HCT116 (cell line): ENCODE measurements at places on chromosomes 4 and X. TPM values are rescaled to one million over a fixed set of nuclear protein-coding genes. Genes with fewer than 3 reads are reported as not detected.

ABLIM2 gene
- total RNA-seq, result 6.1 TPM

DNA sequence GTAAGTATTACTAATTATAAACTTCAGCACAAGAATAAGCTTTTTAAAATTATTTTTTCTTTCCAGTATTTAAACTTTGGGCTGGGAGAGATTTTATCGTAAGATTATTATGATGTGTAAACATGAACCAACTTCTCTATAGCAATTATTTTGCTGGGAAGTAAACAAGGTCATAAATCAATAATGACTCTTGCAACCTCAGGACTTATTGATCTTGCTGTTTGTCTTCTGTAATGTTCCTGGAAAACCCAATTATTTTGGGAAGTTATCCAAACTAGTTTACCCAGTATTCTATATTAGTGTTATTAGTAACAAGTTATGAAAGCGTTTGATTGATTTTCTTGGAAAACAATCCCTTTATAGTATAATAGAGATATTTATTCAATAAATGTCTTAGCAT, 174.9 kb downstream of the PPP1R2C start:
- H3K27me3 ChIP-seq, result no peaks in the 10 kb centered on the region

KLHL13 gene
- 4.2 TPM for total RNA-seq

GRCh38 chr4:151717909-151718628, 42.7 kb downstream of the GATB start:
- no peaks in the 10 kb centered on the region for H3K4me1 ChIP-seq
- H3K27me3 ChIP-seq, result no peaks in the 10 kb centered on the region
- no peak for DNase-seq
- H3K36me3 ChIP-seq, result no peaks in the 10 kb centered on the region
- H3K4me3 ChIP-seq, result no peak overlapping the region
- H3K27ac ChIP-seq, result no peak overlapping the region

AWAT2 gene
- not detected for total RNA-seq

DNA sequence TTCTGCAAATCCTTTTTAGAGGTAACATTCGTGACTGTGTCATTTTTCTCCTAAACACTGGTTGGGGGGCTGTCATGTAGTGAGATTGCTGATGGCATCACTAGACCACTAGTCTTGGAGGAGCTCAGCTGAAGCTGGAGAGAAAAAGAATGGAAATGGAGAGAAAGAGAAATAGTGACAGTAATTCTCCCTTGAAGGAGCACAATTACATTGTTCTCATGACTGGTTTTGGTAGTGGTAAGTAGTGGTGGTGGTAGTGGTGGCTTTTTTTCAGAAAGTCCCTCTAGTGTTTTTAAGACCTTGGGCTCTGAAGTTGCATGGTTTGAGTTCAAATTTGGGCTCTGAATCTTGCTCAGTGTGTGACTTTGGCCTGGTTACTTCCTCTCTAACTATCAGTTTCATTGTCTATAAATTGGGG, 99.8 kb downstream of the LARP7 start:
- no peaks in the 10 kb centered on the region for H3K36me3 ChIP-seq
- H3K27ac ChIP-seq, result no peak overlapping the region
- no peaks in the 10 kb centered on the region for H3K27me3 ChIP-seq
- peaks cover 8% of the 10 kb centered on the region; the same call in 1 of the 2 replicates for H3K4me1 ChIP-seq
- H3K4me3 ChIP-seq, result no peak overlapping the region
- DNase-seq, result no peak

CXCL8 gene
- total RNA-seq, result 1.8 TPM

FGFR3 gene
- 31.7 TPM for total RNA-seq

LAP3 gene
- 59.9 TPM for total RNA-seq

DNA sequence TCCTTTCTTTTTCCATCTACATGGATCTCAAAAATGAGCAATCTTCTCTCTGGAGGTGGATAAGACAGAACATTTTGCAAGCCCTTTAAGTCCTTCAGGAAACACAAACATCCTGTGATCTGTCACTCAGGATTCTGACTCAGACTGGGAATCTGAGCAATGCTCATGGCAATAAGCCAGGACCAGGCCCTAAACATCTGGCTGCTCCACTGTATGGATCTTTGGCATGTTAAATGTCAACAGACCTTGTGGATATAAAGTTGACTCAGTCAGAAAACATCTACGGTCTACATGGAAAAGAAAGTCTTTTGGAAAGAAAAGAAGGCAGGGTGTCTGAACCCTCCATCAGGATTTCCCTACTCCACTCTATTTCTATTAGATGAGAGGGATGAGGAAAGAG, 17.8 kb upstream of the CHIC2 start:
- no peak overlapping the region; the same call in 1 of the 2 replicates for H3K4me3 ChIP-seq
- DNase-seq, result peak; percentile 70
- no peaks in the 10 kb centered on the region for H3K36me3 ChIP-seq
- no peaks in the 10 kb centered on the region for H3K27me3 ChIP-seq
- peaks cover 12% of the 10 kb centered on the region for H3K4me1 ChIP-seq
- H3K27ac ChIP-seq, result no peak overlapping the region

DNA sequence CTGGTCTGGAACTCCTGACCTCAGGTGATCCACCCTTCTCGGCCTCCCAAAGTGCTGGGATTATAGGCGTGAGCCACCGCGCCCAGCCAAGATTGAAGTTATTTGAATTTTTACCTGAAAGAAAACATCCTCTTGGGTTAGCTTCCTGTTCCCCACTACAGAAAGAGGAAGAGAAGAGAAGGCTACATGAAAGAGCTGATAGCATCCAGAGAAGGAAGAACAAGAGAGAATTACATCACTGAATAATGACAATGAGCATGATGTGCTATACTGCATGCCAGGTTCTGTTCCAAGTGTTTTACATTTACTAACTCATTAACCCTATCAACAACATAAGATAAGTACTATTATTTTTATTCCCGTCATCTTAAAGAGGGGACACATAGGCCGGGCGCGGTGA, 11.5 kb upstream of the TBC1D1 start:
- H3K36me3 ChIP-seq, result no peaks in the 10 kb centered on the region
- H3K4me3 ChIP-seq, result no peak overlapping the region
- H3K27me3 ChIP-seq, result no peaks in the 10 kb centered on the region
- no peaks in the 10 kb centered on the region for H3K4me1 ChIP-seq

- no peak within 1 kb of the TSS for H3K4me3 ChIP-seq
- no peaks in the 10 kb centered on the region for H3K4me1 ChIP-seq
- H3K36me3 ChIP-seq, result no peaks in the 10 kb centered on the region
- no peak for DNase-seq
- H3K27ac ChIP-seq, result no peak within 1 kb of the TSS
These were observed at the start of gene HTR2C for GRCh38 chrX:114583646-114584374. Gene HTR2C, plus strand, starts transcription at chrX:114584086. Its CDS starts 142,851 bp downstream, at chrX:114726937.

UGDH gene
- total RNA-seq, result 67.9 TPM

CT55 gene
- not detected for total RNA-seq

DNA sequence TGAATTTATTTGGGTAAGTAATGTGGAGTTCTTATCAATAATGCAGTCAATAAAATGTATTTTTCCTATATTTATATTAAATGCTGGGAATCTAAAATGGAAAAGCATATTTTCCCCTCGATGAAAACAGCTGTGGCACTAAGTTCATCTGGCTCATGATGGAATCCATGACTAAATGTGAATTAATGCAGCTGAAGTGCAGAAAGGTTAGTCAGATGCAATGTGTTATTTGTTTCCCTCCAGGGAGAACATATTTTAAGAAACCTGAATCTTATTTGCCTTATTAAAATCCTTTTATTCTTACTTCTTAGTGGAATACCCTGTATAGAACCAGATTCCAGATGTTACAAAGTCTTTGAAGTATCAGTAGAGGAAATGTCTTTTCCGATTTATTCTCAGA, 247.9 kb downstream of the ARHGAP24 start:
- H3K4me1 ChIP-seq, result no peaks in the 10 kb centered on the region
- no peaks in the 10 kb centered on the region for H3K36me3 ChIP-seq
- no peak for DNase-seq
- H3K4me3 ChIP-seq, result no peak overlapping the region
- no peak overlapping the region for H3K27ac ChIP-seq
- H3K27me3 ChIP-seq, result no peaks in the 10 kb centered on the region

NXF2 gene
- not detected for total RNA-seq

GAGE2A gene
- 0.52 TPM for total RNA-seq

- no peaks in the 10 kb centered on the region for H3K27me3 ChIP-seq
- no peaks in the 10 kb centered on the region for H3K36me3 ChIP-seq
- DNase-seq, result no peak
- H3K27ac ChIP-seq, result no peak overlapping the region
- H3K4me3 ChIP-seq, result no peak overlapping the region
- H3K4me1 ChIP-seq, result no peaks in the 10 kb centered on the region
These were observed 88.2 kb downstream of the SCD5 start for GRCh38 chr4:82710197-82710929.
